ENCODE measurements at places on chromosomes 11 and 22.

DNA sequence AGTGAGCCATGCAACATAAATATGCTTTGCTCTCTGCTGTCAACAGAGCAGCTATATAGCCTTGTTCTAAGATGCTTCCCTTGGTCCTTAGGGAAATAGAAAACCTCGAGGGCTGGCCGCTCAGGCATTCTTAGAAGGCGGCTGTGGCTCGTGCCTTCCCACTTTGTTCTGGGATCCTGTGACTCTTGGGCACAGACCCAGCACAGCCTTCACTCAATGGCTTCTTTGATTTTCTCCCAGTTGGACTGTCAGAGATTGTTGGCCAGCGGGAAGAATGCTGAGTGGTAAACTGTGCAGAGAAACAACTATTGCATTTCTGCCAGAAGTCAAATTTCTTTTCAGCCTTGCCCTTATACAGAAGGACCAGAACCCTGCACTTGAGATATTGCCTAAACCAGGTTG is 9.5 kb upstream of the MICAL2 start:
- no peak for DNase-seq

DNA sequence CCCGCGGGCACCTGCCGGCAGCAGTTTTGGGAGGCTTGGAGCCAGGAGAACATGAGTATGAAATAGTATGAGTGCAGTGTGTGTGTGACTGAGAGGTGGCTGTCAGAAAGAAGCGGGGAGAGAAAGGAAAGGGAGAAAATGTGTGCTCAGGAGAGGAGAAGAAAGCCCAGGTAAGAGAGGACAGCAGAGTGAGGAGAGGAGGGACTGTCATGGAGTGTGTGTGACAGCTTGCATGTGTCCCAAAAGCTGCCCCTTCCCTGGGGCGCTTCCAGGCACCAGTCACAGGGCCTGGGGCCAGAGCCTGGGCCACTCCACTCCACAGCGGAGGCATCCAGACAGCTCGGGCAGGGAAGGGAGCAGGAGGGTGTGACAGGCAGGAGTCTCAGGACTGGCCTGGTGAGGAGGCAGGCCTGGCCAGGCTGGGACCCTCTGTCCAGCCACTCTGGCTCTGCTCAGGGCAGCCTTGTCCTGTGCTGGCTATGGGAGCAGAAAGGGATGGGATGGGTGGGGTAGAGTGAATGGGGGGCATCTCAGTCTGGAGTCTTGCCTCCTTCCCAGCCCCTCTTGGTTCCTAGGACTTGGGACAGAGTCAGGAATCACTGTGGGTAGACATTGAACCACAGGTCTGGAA is 949 bp downstream of the MMP11 start:
- no peak for DNase-seq

DNA sequence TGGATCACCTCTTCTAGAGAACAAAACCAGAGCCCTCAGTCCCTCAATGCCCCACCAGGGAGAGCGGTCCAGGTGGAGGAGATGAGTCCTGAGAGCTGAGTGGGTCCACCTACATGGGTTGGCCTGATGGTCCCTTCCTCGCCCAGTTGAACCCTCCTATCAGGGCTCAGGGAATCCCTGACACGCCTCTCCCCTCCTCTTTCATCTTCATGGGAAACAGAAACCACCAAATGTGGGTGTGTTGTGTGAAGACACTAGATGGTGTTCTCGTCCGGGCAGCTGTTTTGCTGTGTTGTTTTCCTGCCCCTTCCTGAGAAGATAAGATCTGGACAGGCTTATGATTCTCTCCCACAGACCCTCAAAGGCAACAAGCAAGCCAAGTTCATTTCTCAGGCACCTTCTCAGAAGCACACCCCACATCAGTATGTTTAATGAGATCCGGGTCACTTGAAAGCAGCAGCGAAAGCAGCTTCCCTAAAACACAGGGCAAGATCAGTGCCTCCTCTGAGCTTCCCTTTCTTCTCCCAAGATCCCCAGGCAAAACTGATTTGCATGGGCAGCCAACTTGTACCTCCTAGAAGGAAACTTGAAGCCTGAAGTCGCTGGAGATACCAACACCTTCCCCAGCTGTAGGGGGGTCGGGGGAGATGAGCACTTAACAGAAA is 35.3 kb upstream of the POU2AF1 start:
- DNase-seq: no peak

GRCh38 chr11:17351172-17351509 is 459 bp upstream of the NCR3LG1 start:
- no peak for DNase-seq

GRCh38 chr11:33682446-33682845 is 18.2 kb downstream of the C11orf91 start:
- peak; percentile 56 for DNase-seq

GRCh38 chr22:47090591-47091245 is 328.3 kb downstream of the TBC1D22A start:
- no peak for DNase-seq

- no peak for DNase-seq
Observed at GRCh38 chr11:34065505-34066203, 14.1 kb downstream of the CAPRIN1 start.

DNA sequence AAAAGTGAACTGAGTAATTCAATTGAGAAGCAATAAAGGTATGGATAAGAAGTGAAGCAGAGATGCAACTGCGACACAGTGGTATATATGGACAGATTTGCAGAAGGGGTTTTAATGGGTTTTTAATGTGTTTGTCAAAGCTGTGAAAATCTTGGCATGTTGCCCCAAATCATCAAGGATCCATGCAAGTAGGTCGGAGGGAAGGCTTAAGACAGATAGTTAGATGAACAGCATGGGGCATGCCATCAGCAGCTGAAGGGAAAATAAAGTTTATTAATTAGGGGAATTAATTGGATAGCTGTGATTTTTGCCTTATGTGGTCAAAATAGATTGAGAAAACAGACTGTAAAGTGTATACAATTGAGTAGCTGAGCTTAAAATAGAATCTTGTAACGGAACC is 840.1 kb downstream of the JRKL start:
- no peak for DNase-seq

DNA sequence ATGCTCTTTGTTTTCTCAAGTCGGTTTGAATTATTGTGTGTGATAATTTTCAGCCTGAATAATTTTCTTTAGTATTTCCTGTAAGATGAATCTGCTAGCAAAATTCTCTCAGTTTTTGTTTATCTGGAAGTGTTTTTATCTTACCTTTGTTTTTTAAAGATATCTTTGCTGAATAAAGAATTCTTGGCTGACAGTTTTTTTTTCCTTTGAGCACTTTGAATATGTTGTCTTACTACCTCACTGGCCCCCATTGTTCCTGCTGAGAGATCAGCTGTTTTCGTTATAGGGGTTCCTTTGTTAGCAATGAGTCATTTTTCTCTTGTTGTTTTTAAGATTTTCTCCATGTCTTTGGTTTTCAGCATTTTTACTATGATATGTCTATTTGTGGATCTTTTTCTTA is 63.0 kb downstream of the HORMAD2 start:
- DNase-seq: no peak

DNA sequence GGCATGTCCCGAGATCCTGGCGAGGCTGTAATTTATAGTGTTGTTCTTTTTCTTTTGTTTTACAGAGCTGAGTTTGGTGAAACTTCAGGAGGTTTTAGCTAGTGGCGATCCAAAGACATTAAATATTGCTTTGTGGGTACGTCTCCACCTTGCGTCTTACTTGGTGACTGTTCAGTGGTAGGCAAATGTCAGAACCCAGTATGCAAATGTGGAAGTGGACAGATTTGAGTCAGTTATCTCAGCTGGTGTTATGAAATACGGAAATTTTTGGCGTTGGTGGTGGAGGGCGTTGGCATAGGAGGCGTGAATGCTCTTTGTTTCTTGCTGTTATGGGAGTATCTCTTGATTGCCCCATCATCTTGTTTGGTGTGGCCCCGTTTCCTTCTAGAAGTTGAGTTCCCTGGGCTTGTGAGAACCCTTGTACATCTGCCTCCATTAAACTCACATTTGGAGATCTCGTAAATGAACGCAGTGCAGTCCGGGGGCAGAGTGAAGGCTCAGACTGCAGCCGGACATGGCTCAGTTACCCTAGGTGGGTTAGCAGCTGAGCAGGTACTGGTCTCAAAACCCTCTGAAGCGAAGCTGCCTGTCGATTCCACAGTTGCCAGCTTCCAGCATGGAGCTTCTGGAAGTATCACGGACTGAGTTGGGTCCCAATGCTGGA is 39.9 kb downstream of the PTPRJ start:
- DNase-seq: no peak

DNA sequence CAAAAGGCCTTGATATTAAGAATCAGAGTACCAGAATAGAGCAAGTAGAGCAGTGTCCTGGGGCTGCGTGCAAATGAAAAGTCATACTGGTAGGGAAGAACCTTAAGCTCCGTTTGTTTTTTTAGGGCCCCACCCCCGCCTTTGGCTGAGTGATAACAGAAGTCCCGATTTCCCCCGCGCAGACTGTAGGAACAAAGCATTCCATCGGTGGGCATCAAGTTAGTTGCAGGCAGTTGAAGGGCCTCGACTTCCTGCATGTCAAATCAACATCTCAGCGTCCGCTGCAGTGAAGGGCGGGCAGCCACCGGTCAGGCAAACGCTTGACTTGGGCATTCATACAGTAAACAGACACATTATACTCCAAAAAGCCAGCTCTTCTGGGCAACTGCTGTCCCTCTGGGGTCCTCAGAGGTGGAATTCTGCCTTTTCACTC is 11.7 kb downstream of the LRP4 start:
- no peak for DNase-seq

- DNase-seq: no peak
Observed at GRCh38 chr11:133560472-133560855, 28.2 kb upstream of the OPCML start.

- no peak for DNase-seq
Observed at GRCh38 chr11:24324211-24324610, 172.6 kb upstream of the LUZP2 start.

DNA sequence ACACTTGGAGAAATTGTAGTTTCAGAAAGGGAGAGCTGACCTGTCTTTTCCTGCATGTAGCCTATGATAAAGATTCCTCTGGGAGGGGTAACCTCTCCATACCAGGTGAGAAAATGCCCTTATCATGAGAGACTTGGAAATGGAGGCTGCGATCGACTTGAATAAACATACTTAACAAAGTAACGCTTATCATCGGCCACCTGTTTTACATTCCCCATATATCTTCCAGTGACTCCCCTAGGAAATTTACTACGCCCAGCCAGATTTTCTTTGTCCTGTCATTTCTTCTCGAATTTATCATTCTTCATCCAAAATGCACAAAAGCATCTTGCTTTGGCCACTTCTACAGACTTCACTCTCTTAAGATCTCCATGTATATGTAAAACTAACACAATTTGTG is 143.5 kb downstream of the CCDC81 start:
- no peak for DNase-seq
